ENCODE measurements at places on chromosomes 16 and 17.
A peak's percentile ranks its signal among the peaks of the same experiment; 100 is the strongest.

DNA sequence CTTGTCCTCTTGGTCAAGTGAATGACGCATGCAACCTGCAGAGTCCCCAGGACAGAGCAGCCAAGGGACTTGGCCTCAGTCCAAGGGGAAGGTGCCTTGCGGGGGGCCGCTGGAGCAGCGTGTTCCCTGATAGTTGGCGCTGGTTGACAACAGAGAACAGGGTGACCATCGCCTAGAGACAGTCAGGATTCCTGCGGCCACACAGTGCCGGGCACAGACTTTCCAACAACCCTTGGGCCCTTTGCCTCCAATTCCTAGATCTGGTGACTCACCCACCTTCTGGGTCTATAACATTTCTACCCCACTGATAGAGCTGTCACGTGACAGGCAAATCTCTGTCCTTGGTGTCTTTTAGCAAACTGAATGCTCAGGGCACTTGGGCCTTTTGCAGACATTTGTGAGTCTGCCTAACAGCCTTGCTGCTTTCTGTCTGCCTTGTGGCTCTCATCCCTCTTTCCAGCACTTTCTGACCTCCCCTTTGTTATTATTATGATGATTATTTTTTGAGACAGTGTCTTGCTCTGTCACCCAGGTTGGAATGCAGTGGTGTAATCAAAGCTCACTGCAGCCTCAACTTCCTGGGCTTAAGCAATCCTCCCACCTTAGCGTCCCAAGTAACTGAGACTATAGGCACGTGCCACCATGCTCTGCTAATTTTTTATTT lies 11.9 kb upstream of the TEDC2 start:
- no peak for DNase-seq

DNA sequence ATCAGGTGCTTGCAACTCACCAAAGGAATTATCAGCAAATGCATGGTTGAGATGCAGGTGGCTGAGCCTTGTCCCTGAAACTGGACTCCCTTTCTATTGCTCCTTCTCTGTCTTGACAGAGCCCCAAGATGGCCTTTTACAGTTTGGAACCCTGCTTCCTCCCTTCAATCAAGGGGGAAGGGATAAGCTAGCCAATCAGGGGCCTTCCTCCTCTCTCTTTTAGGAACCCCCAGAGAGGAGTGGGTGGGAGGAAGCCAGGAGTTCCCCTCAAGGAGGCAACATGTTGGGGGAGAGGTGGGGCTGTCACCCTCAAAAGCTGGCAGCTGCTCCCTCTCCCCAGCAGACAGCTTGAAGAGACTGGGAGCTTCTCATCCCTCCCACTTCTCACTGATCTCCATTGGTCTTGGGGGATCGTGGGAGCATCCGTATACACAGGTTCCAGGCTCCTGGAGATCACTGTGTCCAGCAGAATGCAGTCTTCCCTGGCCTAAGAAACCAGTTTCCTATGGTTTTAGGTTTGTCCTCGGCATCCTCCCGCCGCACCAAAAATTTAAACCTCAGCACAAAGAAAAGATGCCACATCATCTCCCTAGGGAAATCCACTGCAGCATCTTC lies 7.2 kb downstream of the RASL10B start:
- DNase-seq: no peak

GRCh38 chr16:27644165-27644564 lies 94.2 kb downstream of the KATNIP start:
- DNase-seq: no peak

- no peak for DNase-seq
These were observed 133.2 kb upstream of the SOX9 start for GRCh38 chr17:71987634-71988033.

DNA sequence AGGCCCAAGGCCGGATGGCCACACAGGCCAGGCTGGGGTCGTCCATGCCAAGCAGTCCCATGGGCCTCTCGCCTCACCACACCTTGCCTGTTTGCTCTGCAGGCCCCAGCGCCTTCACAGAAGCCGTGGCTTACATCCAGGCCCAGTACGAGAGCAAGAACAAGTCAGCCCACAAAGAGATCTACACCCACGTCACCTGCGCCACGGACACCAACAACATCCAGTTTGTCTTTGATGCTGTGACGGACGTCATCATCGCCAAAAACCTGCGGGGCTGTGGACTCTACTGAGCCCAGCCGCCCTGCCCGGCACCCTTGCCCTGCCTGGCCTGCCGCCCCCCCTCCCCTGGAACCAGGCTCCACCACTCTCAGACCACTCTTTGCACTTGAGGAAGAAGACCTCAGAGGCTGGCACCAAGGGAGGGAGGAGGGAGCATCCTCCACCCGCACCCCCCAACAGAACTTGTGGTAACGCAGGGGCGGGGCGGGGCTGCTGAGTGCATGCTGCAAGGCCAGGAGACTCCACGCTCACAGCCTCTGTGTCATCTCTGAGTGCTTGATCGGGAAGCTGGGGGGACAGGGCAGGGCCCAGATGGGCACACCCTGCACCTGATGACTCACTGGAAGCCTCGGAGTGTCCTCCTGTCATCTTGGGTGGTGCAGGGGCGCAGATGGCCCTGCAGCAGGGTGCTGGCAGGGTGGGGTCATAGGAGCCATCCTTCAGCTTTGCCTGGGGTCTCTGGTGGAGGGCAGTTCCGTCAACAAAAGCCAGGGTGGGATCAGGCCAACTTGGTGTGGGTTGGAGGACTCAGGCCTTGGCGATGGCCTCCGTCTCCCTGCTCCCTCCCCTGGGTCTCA lies 81.5 kb downstream of the AMFR start:
- DNase-seq: no peak

GRCh38 chr16:27686926-27687325 lies 137.0 kb downstream of the KATNIP start:
- no peak for DNase-seq

GRCh38 chr16:10562361-10562899 lies 18.0 kb downstream of the EMP2 start:
- no peak for DNase-seq

GRCh38 chr16:65120831-65121721 lies 787 bp downstream of the CDH11 start:
- DNase-seq: no peak

- no peak for DNase-seq
These were observed 65.0 kb downstream of the MPRIP start for GRCh38 chr17:17107281-17107680.

DNA sequence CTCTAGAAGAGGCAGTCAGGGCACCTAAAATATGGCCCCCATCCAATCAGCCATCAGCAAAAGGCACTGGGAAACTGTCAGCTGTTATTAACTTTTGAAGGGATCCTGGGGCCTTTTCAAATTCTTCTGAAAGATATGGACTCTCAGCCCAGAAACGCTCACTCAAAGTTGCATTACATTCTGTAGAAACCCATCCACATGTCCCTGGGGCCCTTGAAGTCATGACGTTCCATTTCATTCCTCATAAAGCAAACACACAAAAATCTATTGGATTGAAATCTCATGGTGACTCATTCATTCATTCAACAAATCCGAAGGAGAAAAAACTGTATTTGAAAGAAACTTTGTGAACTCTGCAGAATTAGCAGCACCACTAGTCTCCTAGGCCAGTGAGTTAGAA lies 215.3 kb downstream of the C16orf95 start:
- DNase-seq: peak; percentile 51
